T-helper 22 cell (primary cell): ENCODE measurements at places on chromosomes 11 and 22.

DNA sequence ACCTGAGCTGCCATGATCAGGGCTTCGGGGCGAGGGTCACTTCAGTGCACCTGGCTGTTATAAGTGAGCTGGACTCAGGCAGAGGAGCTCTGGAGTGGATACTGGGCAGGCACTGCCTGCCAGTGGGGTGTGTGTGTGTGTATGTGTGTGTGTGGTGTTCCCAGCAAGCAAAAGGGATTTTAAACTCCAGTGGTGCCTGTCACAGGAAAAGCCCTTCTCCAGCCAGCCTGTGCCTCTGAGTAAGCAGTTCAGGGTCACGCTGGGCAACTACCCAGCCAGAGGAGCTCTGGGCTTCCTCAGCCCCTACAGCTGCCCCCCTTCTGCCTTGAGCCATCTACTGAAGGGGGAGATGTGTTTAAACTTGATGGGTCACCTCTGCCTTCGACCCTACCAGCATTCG is 109.0 kb downstream of the OSBP2 start:
- no peak for DNase-seq

DNA sequence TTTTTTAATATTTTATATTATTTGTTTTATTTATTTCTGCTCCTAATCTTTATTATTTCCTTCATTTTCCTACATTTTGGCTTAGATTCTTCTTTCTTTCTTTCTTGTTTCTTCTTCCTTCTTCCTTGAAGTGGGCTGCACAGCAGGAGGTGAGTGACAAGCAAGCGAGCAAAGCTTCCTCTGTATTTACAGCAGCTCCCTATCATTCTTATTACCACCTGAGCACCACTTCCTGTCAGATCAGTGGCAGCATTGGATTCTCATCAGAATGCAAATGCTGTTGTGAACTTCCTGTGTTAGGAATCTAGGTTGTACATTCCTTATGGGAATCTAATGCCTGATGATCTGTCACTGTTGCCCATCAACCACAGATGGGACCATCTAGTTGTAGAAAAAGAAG is 784.9 kb upstream of the LUZP2 start:
- no peak for DNase-seq

DNA sequence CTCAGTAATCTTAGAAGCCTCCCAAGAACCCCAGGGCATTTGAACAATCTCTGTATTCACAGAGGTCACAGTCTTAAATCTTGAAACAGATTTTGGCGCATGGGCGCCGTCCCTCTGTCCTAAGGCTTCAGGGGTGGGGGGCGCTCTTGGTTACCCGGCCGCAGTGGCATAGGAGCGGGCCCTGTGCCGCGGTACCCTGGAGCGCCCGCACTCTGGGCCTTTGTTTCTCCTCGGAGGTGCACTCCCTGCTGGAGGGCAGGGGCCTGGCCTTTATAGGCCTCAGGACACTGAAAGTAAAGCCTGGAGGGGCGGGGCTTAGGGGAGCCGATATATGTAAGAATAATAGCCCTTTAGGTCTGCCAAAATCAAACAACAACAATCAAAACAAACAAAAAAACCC is 197.3 kb upstream of the FOLH1 start:
- DNase-seq = no peak

DNA sequence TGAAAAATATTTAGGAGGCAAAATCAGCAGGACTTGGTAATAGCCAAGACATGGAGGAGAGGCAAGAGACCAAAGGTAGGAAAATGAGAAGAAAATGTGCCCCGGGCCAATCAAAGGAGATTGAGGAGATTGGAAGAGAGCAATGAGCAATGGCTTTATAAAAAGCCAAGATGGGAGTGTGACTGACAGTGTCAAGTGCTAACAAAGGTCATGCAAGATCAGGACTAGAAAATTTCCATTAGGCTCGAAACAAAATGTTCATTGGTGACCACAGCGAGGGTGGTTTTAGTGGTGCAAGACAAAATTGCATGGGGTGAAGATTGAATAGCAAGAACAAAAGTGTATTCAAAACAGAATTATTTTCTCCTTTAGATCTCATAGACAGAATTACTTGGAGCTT is 45.2 kb upstream of the TBCEL start:
- no peak for DNase-seq

- DNase-seq = no peak
Observed at GRCh38 chr11:112504056-112504455, 243.4 kb upstream of the PLET1 start.

DNA sequence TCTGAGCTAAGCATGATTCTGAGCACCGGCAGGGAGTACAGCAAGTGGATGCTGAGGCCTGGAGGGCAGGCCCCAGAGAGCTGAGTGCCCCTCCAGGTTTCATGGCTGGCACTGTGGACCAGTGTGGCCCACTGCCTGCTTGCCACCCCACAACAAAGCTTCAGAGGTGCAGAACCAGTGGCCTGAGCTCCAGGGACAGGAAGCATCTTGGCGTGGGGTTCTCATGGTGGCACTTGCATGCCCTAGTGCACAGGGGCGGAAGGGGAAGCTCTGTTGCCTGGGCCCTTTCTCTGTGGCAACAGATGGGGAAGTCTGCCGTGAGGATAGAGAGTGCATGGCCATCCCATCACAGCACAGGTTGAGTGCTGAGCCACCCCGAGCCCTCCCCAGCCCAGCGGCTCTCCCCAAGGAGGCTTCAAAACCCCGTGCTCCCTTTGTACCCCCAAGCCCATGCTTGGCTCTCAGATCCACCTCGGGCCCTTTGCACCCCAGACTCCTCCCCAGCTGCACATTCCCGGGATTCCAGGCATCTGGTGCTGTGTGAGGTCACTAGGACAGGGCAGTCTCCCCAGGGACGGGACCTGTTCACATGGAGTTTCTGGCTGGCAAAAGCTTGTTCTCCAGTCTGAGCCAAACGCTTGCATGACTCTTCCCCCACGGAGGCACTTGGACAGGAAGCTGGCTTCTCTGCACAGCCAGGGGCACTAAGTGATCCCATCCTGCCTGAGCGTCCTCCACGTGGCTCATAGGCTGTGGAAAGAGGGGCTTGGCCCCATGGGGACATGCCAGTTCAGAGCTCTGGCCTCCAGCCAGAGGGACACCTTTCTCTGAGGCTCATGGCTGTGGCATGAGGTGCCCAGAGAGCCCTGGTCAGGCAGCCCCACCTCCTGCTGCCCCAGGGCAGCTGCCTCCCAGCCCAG is 4.2 kb downstream of the SLC25A1 start:
- no peak for DNase-seq

- DNase-seq = no peak
Observed at GRCh38 chr22:46129390-46130041, 20.8 kb upstream of the PPARA start.

DNA sequence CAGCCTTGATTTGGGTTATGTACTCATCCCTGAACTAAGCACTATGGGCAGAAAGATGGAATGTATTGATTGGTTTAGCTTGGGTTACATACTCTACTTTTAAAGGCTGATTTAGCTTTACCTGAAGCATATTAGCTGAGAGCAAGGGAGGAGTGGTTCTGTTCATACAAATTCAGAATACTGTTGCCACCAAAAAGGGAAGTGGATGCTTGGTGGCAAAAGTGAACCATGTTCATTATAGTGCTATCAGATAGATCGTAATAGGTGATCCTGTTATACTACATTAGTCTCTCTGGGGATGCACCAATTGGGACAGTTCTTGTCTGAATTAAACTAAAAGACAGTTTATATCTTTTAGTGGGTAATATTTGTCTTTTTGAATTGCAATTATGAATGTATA is 44.5 kb upstream of the RRM1 start:
- no peak for DNase-seq

GRCh38 chr22:45101515-45102227 is 62.1 kb upstream of the NUP50 start:
- DNase-seq = no peak

DNA sequence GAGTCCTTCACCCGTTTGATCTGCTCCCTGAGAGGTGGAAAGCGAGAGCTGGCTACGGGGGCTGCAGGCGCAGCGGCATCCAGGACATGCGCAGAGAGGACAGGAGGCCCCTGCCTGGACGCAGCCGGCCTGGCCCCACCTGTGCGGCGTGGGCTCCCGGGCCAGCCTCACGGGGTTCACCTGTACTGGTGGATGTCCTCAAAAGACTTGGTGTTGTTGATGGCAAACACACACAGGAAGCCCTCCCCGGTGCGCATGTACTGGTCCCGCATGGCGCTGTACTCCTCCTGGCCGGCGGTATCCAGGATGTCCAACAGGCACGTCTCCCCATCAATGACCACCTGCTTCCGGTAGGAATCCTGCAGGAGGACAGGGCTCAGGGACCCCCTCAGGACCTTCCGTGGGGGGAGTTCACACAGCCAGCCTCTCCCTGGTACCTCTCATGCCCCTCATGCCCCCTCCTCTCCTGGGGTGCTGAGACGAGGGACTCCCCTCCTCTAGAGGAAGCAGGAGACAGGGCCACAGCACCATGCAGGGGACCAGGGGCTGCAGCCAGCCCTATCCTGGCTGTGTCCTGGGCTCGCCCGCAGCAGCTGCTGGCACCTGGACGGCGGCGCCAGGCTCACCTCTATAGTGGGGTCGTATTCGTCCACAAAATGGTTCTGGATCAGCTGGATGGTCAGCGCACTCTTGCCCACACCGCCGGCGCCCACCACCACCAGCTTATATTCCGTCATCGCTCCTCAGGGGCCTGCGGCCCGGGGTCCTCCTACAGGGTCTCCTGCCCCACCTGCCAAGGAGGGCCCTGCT is 1.6 kb downstream of the HRAS start:
- DNase-seq = no peak

- no peak for DNase-seq
Observed at GRCh38 chr11:62592146-62592815, 958 bp upstream of the TUT1 start.

DNA sequence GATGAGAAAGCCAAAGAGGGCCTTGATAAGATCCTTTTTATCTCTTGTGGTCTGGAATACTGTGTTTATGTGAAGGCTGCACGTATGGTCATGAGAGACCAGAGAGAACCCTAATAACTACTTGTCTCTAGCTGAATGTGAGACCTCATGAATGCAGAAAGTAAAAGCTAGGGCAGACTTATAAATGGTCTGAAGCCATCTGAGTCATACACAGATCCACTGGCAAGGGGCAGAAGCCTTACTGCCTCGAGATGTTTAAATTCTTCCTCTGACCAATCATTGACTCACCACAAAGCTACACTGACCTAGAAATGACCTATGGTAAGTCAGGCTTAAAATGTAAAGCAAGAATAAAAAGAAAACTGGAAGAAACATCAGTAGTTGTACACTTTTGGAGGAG is 22.7 kb upstream of the OR4B1 start:
- no peak for DNase-seq

- DNase-seq = no peak
Observed at GRCh38 chr11:78000193-78000592, 5.7 kb upstream of the INTS4 start.

GRCh38 chr11:13210424-13210823 is 67.2 kb upstream of the BMAL1 start:
- no peak for DNase-seq

- no peak for DNase-seq
Observed at GRCh38 chr22:17966403-17966717, 58.0 kb downstream of the MICAL3 start.

DNA sequence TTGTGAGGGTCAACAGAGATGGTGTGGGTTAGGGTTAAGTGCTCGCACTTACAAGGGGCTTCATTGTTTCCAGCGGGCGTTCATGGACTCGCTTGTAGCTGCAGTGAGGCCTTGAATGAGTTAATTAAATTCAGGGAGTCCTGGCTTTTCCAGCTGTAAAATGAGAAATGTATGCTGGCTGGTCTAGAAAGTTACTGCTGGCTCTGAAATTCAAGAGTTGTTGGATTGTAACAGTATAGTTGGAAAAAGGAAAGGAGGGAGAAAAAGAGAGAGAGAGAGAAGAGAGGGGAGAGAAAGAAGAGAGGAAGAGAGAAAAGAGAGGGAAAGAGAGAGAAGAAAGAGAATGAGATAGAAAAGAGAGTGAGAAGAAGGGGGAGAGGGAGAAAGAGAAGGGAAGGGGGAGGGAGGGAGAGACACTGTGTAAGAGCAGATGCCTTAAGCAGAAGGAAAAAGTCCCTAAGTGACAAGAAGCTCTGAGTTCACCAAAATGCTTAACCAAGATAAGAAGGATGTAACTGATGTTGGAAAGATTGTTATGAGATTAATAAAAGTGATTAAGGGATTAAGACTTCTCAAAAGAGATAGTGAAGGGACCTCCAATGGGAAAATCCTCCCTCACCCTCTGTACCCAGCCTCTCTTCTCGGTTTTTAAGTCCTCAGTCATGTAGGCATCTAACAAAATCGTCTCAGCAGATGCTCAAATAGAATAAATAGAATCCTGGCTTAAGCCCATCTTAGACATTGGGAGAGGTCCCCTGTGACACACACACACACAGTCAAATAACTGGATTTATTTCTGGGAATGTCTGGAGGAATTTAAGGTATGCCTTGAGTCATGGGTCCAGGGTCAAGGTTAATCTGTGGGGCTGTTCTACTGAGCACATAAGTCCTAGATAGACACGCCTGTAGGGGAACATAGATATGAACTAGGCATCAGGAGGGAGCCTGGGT is 477.9 kb downstream of the MIAT start:
- no peak for DNase-seq

DNA sequence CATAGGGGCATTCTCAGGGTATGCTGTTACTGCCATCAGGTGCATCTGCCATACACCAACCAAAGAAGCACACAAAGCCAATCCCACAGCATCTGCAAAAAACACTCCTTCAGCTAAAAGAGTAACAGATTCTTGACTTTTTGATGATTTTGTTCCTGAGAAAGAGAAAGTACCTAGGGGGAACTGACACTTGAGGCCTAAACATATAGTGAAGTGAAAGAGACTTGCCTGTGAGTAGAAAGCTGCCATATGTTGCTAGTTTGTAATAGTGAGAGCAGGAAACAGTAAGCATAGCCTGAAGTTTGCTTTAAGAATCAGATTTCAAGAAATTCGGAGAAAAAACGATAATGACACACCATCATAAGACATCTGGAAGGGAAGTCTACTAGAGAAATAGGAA is 97.9 kb upstream of the CTSC start:
- no peak for DNase-seq

DNA sequence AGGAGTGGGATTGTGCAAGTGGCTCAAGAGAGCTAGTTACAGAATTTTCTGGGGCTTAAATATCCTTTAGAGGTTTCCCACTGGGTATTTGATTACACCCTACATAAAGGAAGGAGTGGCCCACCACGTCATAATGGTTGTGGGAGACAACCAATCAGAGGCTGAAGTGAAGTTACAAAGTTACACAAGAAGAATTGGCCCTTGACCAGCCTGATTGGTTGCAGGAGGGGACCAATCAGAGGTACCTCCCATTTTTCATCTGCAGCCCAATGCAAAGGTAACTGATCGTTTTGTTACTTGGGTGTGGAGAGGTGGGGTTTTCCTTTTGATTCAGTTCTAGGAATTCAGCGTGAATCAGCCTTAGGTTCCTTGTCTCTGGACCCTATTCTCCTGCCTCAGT is 430.5 kb upstream of the FAT3 start:
- DNase-seq = no peak

GRCh38 chr11:129455756-129456655 is 80.4 kb downstream of the BARX2 start:
- DNase-seq = no peak

DNA sequence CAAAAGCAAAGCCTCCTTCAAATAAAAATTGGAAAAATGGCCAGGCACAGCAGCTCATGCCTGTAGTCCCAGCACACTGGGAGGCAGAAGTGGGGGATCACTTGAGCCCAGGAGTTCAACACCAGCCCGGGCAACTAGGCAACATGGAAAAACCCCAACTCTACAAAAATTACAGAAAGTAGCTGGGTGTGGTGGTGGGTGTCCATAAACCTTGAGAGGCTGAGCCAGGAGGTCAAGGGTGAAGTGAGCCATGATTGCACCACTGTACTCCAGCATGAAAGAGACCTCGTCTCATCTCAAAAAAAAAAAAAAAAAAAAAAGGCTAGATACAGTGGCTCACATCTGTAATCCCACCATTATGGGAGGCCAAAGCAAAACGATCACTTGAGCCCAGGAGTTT is 22.3 kb downstream of the DDX6 start:
- DNase-seq = no peak
